NCI-H2029 treated with DMSO at 0.1 percent for 48 hours (cell line): ENCODE measurements at places on chromosomes 11 and 22.

GRCh38 chr11:59172345-59173079 lies 580 bp downstream of the DTX4 start:
- DNase-seq: no peak

DNA sequence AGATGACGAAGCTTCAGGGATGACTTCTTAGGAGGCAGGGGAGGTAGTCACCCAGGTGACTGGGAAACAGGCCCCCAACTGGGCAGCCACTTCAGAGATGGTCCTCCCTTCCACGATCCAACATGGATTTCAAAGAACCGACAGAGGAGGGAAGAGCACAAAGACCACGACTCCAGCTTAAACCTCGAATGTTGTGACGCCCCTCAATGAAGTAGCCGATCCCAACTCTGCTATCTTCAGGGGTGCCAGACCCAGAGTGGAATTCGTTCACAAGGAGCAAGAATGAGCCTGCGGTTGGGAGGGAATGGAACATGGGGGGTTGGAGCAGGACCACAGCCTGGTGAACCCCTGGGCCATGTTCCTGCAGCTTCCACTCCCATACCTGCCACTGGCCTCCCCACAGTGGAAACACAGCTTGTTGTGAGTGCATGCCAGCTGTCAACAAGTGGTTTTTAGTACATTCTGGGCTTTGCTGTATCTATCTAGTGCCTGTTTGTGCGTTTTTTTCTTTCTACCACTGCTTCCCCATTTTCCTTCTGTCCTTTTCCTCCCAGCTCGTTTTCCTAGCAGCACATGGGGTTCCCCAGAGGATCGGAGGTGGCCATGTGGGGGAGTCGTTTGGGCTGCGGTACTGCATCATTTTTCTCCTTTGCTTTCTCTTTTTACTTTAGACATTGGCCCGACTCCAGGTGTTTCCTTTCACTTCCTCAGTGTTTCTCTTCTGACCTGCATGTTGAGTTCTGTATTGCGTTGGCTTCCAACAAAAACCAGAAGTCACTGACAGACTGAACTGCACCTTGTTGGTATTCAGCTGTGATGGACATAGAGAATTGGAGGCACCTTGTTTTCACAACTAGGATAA lies 65.8 kb downstream of the MORC2 start:
- DNase-seq: no peak

DNA sequence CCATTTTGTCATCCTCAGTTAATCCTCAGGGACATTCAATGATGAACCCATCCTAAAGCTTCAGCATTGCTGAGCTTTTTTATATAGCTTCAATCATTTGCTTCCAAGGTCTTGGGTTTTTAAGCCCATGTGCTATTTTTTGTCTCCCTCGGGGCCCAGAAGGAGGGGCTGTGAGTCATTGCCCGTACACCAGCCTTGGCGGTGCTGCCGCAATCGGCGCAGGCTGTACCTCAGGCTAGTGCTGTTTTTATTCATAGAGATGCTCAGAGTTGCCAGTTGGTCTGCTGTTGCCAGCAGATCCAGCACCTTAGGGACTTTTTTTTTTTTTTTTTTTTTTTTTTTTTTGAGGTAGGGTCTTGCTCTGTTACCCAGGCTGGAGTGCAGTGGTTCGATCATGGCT lies 35.5 kb downstream of the ACO2 start:
- no peak for DNase-seq

- no peak for DNase-seq
Measured at GRCh38 chr11:70250876-70251658, 19.4 kb upstream of the PPFIA1 start.

DNA sequence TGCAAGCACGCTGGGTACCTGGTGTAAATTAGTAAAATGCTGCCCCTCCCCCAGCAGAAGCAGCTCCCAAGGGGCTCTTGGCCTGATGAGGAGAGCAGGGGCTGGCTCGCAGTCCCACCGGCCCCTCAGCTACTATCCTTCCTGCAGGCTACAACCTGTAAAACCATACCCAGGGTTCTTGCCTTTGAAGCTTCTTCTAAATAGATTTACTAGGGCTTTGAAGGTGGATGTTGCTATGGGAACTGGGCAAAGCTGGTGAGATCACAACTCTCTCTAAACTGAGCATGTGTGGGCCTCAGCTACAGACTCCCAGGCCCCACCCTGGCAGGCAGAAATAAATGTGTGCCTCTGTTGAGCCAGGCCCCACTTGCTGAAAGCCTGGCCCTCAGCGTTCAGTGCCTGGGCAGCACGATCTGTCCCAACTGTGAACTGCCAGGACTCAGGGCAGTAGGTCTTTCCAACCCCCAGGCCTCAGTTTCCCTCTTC lies 18.5 kb downstream of the CD5 start:
- DNase-seq: no peak

GRCh38 chr22:19974268-19974861 lies 32.7 kb upstream of the TXNRD2 start:
- no peak for DNase-seq

DNA sequence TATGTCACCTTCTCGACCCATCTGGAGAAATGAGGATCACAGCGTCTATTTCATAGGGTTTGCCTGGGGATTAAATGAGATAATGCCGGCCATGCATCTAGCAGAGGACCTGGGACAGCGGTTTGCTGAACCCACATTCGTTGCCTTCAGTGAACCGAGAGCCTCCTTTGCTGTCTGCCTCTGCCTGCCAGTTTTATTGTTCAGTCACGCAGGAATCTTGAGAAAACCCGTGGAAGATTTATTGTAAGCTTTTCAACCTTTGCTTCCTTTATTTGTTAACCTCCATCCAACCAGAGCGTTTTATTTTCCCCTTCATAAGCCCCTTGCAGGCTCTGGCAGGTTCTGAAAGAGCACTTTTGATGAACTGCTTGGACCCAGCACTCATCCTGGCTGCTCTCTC lies 202.3 kb upstream of the SYN3 start:
- no peak for DNase-seq

DNA sequence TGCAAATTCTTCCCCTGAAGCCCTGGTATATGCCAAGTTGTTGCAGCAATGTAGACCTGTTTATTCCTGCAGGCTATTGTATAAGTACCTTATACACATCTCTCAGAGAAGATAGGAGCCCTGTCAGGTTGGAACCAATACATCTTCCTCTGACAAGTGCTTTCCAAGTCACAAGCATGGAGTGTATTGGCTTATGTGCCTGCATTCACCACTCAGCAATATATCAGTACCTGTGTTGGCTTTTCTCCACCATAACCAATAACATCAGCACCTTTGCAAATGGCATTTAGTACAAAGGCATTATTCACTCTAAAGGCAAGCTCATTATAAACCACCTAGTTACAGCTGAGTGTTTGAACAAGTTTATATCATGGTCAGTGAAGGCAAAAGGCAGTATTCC lies 611.7 kb upstream of the CNTN5 start:
- no peak for DNase-seq

DNA sequence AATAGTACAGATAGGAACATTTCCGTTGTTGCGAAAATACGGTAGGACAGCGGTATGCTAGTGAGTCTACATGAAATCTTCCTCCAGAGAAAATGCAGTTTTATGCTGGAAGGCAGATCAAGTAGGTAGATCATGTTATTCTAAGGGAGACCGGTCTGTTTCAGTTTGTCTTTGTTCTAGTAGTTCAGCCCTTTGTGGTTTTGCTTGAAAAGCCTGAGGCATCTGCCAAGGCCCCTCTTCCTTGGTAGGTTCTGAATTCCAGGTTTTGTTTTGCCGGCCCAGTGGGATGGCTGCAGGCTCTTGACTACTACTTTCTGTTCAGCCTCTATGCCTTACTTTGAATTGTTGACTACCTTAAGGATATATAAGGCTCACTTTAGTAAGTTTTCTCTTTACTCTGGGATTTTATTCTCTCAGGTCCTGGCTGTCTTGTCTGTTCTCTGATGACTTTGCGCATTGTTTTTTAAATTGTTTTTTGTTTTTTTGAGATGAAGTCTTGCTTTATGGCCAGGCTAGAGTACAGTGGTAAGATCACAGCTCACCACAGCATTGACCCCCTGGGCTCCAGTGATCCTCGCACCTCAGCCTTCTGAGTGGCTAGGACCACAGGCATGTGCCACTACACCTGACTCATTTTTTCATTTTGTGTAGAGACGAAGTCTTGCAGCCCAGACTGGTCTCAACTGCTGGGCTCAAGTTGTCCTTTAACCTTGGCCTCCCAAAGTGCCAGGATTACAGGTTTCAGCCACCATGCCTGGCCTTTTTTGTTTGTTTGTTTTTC lies 53.7 kb downstream of the HIPK3 start:
- no peak for DNase-seq

DNA sequence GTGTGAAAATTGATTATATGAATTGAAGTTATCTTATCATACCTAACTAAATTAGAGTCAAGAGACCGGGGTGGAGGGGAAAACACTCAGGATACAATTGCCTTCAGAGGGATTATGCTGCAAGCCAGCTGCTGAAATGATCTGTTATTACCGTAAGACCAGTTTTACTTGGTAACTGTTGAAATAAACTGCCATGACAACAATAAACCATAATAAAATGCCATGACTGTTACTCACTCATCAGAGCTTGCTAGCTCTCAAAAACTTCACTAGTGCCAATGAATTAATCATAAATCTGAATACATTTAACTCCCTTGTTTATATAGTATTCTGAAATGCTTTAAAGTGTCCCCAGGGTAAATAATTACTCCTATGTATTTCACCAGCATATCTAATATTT lies 68.2 kb downstream of the CASP12 start:
- no peak for DNase-seq

- DNase-seq: no peak
Measured at GRCh38 chr11:121931748-121932352, 184.2 kb downstream of the BLID start.

DNA sequence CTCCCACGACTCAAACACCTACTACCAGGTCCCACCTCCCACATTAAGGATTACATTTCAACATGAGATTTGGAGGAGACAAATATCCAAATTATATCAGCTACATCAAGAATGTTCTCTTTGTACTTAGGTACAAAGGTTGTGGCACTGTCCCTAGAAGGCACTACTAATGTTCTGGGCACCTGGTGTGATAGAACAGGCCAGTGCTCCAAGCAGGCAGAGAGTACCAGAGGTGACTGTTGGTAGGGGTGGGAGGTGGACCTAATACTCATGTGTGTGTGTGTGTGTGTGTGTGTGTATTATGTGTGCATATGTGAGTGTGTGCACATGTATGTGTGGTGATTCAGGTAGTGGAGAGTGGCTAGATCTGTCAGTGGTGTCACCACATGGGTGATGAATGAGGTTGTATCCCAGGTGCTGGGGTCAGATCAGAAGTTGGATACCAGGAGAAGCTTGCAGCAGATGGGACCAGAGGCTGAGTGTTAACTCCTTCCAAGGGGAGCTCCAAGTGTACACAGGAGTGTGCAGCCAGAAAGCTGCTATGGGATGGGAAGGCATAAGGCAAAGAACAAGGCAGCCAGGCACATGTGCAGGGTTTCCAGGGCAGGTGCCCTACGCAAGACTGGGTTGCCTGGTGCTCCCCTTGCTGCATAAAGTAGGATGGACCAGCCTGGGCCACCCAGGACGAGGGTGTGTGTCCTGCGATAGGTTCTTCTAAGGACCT lies 17.7 kb upstream of the NNMT start:
- DNase-seq: no peak

DNA sequence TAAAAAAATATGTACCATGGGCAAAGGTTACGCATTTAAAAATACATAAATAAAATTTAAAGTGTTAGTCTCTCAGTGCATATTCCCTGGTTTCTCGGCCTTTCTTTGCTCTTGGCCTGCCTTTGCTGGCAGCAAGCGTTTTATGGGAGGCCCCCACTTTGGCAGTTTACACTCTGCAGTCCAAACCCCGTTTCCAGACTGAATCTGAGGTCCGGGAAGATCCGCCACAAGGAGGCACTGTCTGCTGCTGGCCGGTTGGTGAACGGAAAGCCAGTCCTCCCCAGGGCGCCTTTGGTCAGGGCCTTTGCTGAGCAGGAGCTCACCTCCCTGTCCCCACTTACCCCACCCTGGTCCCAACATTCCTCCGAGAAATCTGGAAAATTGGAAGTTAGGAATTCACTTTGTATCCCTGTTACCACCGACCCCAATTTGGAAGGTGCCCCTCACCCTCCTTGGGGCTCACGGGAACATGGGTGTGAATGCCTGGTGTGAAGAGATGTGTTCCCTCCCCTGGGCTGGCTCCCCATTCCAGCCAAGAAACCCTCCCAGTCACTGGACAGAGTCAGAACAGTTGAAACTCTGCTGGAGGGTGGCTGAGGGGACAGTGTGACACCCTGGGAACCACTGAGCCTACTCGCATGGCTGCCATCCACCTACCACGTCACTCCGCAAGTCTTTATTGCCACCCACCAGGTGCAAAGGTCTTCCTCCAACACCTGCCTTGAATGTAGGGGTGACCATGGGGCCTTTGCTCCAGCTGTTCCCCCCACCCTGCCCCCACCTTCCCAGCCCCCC lies 9.4 kb upstream of the SF1 start:
- no peak for DNase-seq

DNA sequence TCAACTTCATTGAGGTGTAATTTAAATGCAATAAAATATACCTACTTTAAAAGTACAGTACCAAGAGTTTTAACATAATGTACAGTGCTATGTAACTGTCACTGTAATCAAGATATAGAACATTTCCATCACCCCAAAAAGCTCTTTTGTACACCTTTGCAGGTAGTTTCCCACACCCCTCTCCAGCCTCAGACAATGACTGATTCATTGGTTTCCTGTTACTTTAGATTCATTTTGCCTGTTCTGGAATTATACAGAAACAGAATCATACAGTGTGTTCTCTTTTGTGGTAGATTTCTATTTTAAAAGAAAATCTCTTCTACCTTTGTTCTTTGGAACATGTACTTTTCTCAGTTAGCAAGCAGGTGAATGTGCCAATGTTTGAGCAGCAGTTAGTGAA lies 38.2 kb downstream of the SHISA8 start:
- no peak for DNase-seq

GRCh38 chr11:90204832-90205646 lies 17.8 kb downstream of the CHORDC1 start:
- DNase-seq: peak; percentile 37

DNA sequence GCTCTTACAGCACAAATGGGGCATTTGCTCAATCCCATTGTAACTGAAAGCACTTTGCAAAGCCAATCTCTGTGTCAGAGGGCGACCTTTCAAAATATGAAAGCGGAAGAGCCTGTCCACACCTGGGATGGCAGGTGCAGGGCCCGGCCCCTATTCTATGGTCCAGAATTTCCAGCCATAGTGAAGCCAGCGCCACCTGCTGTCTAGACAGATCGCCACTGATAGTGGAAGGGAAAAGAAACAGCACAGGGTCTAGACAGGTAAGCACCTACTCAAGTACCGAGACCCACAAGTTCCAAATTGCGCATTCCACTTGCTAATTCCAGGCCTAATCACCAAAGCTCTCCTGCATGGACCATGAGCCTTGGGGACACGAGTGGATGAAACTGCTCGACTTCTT lies 141.4 kb downstream of the NTM start:
- DNase-seq: no peak

GRCh38 chr22:40728731-40729189 lies 49.5 kb downstream of the MCHR1 start:
- DNase-seq: peak; percentile 25

GRCh38 chr22:50262460-50262911 lies 1.0 kb upstream of the MAPK12 start:
- no peak for DNase-seq

- no peak for DNase-seq
Measured at GRCh38 chr11:12238420-12238819, 128.0 kb downstream of the MICAL2 start.

- no peak for DNase-seq
Measured at GRCh38 chr11:1992111-1992510, 5.5 kb downstream of the H19 start.

GRCh38 chr11:86805873-86806310 lies 5.5 kb downstream of the PRSS23 start:
- DNase-seq: no peak

GRCh38 chr11:20055312-20055711 lies 105.0 kb downstream of the DBX1 start:
- DNase-seq: no peak

GRCh38 chr11:76798671-76799065 lies 15.5 kb downstream of the TSKU start:
- no peak for DNase-seq
